NCI-H1436 (cell line): ENCODE measurements at places on chromosomes 11 and 22.

DNA sequence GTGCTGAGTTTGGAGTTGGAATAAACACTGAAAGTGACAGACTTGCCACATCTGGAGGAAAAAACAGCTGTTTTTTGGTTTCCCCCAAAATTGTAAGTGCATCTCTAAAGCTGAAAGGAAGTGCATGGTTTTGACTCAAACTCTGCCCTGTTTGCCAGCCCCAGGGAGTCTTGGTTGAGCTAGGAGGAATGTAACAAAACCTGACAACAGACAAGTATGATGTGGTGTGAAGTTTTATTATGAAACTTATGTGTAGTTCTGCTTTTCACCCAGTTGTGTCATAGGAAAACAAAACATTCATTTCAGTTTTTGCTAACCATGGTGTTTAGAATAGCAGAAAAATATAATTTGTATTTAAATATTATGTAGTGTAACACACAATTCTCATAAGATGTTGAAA lies 31.7 kb upstream of the PDE3B start:
- DNase-seq, result no peak

- DNase-seq, result no peak
Observed at GRCh38 chr22:42375982-42376381, 56.2 kb downstream of the NFAM1 start.

DNA sequence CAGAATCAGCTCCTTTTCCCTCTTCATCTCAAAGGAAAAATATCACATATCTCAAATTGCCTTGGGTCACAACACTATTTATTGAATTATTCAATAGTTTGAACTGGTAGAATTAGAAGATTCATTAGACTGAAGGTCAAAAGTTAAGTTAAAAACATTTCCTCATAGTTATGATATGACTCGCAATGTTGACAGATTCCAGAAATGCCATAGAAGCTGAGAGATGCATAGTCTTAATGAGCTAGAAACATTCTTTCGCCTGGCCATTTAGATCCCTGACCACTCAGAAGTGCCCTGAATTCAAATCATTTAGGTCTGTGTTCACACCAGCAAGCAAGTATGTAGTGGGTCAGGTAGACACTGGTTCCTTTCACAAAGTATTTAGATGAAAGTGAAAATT lies 44.4 kb downstream of the FAT3 start:
- DNase-seq, result no peak

GRCh38 chr11:85590848-85591483 lies 36.2 kb downstream of the DLG2 start:
- peak; percentile 45 for DNase-seq

- DNase-seq, result no peak
Observed at GRCh38 chr11:61724437-61724836, 28.0 kb upstream of the MYRF start.

- no peak for DNase-seq
Observed at GRCh38 chr11:33706546-33706945, 5.9 kb upstream of the C11orf91 start.

DNA sequence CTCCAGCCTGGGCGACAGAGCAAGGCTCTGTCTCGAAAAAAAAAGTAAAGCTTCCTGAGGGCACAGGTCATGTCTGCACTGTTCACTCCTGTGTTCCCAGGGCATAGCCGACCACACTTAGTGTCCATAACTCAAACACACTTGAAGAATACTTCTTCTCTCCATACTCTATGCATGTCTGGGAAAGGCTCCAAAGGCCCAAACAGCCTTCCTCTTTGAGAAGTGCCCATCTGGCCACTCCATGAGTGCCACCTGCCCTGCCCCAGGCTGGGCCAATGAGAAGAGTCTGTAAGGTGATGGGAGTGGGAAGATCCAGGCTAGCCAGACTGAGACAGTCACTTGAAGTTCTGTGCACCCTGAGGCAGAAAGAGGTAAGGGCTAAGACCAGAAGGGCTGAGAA lies 24.7 kb downstream of the DGCR2 start:
- no peak for DNase-seq

GRCh38 chr11:134654161-134654915 lies 242.3 kb upstream of the B3GAT1 start:
- no peak for DNase-seq

GRCh38 chr22:47163856-47164513 lies 401.5 kb downstream of the TBC1D22A start:
- DNase-seq, result no peak

GRCh38 chr22:42528591-42529307 lies 9.2 kb upstream of the RRP7A start:
- DNase-seq, result no peak

DNA sequence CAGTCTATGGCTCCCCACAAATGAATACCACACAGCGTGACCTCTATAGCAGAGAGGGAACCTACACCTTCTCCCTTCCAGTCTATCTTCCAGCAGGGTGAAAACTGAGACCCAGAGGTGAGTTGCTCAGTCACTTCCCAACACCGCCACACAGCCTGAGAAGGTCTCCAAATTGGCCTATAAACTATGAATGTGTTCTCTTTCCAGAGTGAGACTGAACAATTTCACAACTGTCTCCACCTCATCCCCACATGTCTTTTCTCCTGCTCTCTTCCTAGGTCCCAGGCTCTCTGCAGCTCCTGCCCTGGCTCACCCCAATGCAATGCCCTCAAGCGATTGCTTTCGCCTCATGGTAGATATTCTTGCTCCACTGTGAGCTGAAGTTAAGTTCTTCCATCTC lies 14.0 kb downstream of the CLMP start:
- DNase-seq, result no peak

GRCh38 chr22:35328472-35328885 lies 28.8 kb downstream of the TOM1 start:
- DNase-seq, result no peak

GRCh38 chr22:44482776-44483175 lies 15.3 kb downstream of the RTL6 start:
- no peak for DNase-seq

- no peak for DNase-seq
Observed at GRCh38 chr11:104609311-104610085, 288.8 kb downstream of the CASP12 start.

DNA sequence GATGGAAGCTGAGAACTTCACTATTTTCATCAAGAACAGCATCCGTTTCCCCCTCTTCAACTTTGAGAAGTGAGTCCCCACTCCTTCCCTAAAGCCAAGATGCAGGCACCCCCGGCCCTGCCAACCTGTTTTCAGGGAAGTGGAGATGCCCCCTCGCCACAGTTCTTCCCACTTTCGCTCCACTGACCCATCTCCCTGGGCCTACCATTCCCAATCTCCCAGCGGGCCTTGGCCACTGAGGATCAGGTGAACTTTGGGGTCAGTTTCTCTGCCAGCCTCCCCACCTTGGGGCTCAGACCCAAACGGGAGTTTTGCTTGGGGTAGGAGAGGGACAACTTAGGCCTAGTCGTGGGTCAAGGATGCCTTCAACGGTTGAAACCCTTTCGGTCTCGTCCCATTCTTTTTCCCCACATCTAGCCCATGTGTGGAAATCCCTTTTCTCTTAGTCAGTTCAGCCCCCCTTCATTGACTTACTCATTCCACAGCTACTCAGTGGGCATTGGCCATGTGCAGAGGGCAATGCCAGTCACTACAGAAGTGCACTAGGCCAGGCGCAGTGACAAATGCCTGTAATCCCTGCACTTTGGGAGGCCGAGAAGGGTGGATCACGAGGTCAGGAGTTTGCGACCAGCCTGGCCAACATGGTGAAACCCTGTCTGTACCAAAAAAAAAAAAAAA lies 10.6 kb downstream of the P2RX3 start:
- DNase-seq, result no peak

DNA sequence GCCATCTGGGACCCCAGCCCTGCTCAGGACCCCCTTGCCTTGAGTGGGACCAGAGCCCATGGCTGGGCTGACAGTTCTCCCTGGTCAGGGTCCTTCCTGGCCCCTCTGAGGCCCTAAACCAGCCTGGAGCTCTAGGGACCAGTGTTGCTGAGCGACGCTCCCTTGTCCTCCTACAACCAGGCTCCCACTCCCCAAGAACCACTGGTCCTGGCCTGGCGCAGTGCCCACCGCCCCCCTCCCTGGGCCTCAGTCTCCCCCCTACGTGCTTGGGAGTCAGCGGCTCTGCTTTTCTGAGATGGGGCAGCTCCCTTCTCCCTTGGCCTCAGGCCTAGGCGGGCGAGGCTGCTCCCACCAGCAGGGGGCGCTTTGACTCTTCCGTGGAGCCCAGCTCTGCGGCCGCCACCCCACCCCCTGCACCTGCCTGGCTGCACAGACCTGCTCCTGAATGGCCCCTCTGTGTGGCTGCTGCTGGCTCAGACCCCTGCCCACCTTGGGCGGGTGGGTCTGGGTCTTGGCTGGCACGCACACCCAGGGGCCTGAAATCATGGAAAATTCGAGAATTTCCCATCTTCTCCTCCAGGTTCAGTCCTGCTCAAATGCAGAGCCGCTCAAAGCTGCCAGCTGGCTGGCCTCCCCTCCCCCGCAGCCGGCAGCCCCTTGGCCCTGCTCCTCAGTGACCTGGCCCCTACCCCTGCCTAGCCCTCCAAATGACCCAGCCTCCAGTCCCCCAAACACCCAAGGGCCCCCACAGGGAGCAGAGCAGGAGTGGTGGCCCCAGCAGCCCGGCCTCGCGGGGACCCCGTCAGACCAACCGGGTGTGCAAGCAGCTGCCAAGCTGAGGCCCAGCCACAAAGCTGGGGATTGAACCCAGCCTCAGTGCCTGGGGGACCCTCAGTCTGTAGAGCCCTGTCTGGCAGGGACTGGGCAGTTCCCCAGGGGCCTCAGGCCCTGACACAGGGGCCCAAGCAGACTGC lies 9.1 kb downstream of the PRR33 start:
- DNase-seq, result peak; percentile 65

DNA sequence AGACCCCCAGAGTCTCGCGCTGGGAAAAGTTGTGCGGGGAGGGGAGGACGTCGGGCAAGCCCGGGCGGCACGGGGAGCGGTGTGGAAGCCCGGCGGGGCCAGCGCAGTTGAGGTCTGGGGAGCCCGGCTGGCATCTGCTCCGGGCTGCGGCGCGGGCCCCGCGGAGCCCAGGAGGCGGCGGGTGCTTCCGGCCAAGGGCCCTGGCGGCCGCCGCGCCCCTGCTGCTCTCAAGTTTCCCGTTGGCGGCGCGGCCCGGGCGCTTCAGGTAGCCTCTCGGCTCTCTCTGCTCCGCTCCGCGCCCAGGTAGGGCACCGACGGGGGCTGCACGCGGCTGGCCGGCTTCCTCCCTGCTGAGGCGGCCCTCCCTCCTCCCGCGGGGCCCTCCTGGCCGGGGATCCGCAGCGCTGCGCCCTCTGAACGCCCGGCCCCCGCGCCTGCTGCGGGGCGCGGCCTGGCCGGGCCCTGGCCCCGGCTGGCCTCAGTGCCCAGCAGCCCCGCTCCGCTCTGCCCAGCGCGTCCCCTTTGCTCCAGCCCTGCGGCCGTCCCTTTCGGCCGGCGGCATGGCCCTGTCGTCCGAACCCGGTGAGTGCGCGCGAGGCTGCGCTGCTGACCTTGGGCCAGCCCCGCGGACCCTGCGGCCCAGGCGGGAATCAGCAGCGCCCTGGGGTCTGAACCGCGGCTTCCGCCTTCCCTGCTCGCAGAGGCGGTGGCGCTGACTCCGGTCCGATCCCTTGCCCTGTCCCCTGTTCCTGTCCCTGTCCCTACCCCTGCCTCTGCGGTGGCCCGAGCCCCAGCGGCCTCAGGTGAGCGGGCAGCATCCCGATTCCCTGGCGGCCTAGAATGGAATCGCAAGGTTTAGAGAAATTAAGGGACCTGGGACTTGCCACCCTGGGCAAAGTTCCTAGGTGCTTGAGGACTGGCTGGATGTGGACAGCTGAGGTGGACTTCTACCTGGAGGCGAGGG lies 4.3 kb upstream of the AMPD3 start:
- no peak for DNase-seq

- DNase-seq, result no peak
Observed at GRCh38 chr11:1480555-1481482, 5.8 kb downstream of the MOB2 start.

GRCh38 chr11:121723246-121723741 lies 270.5 kb upstream of the SORL1-AS1 start:
- DNase-seq, result no peak

GRCh38 chr22:38415561-38416321 lies 39.3 kb downstream of the KCNJ4 start:
- DNase-seq, result no peak

DNA sequence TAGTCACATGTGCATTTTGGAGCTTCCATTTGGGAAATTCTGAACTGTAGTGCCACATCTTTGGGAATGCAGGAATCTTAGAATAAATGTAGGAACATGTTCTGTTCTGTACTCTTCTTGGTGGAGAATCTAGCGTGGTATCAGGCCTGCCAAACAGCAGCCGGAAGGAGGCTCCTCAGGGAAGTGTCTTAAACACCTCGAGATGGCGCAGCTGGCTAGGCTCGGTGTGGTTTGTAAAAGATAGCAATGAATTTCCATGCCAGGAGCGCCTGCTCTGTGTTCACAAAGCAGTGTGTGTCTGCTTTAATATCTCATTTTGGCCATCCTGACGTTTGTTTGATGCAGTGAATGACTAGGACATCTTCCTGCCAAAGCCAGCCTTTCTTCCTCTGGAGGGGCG lies 145.1 kb downstream of the ATXN10 start:
- no peak for DNase-seq

DNA sequence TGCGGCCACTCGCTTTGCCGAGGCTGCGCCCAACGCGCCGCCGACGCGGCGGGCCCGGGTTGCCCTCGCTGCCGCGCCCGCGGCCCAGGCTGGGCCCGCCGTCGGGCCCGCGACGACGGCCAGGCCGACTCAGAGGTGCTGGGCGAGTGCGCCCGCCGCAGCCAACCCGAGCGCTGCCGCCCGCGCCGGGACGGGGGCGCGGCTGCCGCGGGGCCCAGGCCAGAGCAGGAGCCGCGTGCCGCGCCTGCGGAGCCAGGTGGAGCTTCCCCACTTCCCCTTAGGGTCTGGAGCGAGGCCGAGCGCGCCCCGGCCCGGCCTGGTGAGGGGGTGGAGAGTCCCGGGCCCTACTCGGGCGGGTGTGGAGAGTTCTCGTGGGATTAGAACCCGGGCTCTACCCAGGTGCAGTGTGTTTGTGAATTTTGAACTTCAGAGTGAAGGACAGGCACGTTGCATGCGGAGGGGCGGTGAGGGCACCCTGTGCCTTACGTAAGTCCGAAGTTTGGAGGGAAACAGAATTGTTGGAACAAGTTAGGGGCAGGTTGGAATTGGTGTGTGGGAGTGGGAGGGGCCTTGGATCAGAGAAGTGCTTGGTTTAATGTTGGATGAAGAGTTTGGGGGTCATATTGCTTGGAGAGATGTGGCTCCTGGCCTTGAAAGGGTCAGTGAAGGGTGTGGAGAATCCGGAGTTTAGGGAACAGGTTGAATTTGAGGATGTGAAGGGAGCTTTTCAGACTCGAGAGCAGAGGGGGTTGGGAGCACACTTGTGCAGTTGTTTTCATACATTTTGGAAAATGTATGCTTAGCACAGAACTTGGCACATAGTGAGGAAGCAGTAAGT lies 697 bp downstream of the RNF169 start:
- DNase-seq, result peak; percentile 21
